ENCODE measurements at places on chromosomes 11 and 22.

GRCh38 chr11:13897646-13898276 is 64.8 kb upstream of the SPON1 start:
- no peak for DNase-seq

DNA sequence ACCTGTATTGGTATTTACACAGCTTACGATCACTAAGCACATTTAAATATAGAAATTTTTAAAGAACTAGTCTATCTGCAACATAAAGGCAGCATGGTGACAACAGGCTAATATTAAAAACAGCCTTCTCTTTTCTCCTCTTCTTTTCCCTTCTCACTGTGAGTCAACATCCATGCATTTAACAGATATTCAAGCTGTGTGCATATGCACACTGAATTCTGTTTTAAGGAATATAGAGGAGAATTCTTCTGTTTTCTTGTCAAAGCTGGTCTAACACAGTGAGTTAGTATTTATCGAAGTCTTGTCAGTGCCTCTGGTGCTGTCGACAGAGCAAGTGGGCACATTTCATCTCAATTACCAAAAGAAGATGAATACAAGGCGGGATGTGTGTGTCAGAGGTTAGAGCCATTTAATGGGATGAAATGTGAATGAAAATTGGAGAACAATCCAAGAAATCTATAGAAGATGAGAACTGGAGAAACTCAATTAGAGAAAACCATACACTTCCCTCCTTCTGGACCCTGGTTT is 282.3 kb downstream of the FAT3 start:
- no peak for DNase-seq

DNA sequence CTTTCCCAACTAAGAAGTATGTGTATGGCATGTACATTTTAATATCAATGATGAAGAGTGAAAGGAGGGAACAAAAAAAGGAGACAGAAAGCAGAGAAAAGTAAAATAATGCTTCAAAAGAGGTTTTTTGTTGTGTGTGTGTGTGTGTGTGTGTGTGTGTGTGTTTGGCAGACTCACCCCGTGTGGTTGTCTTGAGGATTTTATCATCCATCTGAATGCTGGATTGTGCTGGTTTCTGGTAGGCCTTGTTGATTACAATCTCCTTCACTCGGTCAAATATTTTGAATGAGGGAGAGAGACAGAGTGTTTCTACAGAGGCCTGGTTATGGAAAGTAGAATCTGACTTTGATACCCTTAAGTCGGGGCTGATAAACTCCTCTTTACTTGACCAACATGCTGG is 128.5 kb downstream of the ENTHD1 start:
- DNase-seq, result no peak

GRCh38 chr11:116460156-116460920 is 312.4 kb downstream of the BUD13 start:
- no peak for DNase-seq

DNA sequence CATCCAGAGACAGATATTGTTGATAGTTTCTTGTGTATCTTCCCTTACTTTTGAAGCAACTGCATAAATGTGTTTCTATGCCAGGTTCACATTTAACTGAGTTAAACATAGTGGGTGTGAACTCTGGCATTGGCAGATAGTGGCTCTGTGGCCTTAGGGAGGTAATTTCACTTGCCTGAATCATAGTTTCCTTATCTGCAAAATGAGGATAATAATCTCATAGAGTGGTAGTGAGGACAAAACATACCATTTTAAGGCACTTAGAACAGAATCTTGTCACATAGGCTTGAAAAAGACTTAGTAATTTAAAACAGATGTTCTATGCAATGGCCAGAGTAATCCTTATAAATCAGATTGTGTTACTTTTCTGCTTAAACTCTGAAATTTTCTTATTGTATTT is 56.4 kb upstream of the SYN3 start:
- no peak for DNase-seq

GRCh38 chr11:6357222-6357621 is 33.1 kb upstream of the SMPD1 start:
- no peak for DNase-seq

DNA sequence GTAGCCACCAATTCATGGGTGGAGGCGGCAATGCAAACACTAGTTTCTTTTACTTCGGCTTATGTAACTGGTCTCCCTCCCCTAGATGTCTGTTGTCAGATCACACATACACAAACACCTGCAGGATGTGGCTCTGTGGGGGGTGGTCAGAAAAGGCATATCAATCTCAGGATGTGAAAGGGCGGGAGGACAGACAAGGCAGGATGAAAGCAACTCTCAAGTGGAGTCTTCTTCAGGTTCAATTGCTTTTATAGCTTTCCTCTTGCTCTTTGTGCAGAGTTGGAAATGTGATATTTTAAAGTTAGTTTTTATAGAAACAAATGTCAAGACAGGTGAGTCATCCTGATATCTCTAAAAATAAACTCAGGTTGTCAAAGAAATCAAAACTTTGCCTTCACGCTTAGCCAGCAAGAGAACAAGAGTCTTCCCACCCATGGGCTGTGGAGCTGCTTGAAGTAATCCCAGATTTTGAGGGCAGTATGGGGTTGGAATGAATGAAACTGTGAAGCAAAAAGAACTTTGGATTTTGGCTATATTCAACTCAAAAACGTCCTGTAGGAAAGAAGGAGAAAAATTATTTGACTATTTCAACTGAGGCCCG is 423.4 kb downstream of the GUCY1A2 start:
- no peak for DNase-seq
